ENCODE measurements at places on chromosomes 4 and X. TPM values are rescaled to one million over a fixed set of nuclear protein-coding genes. Genes with fewer than 3 reads are reported as not detected.
A peak's percentile ranks its signal among the peaks of the same experiment; 100 is the strongest.

DNA sequence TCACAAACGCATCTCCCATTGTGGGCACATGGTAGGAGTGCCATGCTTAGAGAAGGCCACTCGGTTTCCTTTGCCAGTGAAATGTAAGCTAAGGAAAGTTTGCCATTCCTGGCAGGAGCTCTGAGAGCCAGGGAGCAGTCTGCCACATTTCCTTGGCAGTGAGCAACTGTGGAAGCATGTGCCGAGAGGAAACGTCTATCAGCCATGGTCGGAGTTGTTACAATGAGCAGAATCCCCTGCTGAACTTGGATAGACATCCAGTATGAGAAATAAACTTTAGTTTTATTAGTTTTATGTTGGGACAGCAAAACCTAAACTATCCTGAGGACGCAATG is 51.1 kb downstream of the ENOPH1 start:
- no peak for DNase-seq

DNA sequence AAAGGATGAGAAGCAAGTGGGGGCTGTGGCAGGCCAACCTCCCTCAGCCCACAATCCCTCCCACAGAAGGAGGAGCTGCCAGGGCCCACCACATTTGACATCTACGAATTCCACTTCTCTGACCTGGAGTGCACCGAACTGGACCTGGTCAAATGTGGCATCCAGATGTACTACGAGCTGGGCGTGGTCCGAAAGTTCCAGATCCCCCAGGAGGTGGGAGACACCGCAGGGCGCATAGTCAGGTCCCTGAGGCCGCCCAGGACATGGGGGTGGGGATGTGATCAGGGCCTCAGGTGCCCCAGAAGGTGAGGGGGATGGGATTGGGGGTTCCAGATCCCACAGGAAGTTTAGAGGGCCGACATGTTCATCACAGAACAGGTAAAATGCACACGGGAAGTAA is 13.7 kb downstream of the ATP5ME start:
- DNase-seq: no peak

- no peak for DNase-seq
Measured at GRCh38 chrX:118496763-118497079, 1.1 kb downstream of the DOCK11 start.

DNA sequence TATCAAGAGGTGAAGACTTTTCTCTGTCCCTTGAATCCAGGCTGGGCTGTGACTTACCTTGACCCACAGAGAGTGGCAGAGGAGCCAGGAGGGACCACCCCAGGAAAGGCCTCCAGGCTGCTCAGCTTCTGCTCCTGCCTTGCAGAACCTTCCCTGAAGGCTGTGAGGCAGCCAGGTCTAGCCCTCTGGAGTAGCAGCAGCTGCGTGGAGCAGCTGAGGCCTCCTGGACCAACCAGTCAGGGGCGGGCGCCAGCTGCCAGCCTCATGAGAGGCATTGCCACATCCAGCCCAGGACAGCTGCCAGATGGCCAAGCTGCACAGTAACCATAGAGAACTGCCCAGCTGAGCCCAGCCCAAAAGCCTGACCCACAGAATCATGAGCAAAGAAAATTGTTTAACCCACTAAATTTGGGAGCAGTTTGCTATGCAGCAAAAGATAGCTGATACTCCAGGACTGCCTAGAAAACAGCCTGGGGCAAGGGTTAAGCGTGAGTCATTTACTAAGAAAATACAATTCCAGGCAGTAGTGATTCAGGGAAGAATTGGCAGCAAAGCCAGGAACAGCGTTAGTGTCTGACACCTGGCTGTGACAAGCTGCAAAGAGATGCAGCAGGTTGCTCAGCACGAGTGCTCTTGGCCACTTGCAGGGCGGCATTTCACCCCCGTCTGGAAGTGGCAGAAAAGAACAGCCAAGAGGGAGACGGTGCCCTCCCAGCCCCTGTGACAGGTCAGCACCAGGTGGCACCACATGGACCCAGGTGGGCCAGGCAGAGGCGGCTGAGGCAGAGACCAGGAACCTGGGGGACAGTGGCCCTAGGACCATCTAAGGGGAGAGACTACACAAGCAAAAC is 14.7 kb upstream of the PDE6B start:
- DNase-seq: no peak

DNA sequence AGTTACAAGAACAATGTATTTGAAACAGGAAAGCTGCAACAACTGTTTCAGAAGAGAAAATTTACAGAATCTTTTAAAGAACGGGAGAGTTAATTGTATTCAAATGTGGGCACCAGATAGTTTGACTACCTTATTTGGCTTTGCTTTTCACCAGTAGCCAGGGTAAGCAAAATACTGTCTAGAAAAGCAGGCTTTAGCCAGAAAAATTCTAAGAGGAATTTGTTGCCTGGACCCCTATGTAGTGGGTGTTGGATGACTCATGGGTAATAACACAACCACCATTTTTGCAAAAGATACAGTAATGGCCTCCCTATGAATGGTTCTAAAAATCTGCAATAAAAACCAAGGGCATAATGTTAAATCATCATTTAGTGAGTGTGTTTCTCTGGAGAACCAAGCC is 233.4 kb upstream of the ANXA3 start:
- no peak for DNase-seq

- no peak for DNase-seq
Measured at GRCh38 chrX:252957-253291, 28.3 kb upstream of the PLCXD1 start.

- DNase-seq: no peak
Measured at GRCh38 chr4:92060333-92060732, 243.4 kb upstream of the GRID2 start.

Gene RTL9
- total RNA-seq: 0.11 TPM

DNA sequence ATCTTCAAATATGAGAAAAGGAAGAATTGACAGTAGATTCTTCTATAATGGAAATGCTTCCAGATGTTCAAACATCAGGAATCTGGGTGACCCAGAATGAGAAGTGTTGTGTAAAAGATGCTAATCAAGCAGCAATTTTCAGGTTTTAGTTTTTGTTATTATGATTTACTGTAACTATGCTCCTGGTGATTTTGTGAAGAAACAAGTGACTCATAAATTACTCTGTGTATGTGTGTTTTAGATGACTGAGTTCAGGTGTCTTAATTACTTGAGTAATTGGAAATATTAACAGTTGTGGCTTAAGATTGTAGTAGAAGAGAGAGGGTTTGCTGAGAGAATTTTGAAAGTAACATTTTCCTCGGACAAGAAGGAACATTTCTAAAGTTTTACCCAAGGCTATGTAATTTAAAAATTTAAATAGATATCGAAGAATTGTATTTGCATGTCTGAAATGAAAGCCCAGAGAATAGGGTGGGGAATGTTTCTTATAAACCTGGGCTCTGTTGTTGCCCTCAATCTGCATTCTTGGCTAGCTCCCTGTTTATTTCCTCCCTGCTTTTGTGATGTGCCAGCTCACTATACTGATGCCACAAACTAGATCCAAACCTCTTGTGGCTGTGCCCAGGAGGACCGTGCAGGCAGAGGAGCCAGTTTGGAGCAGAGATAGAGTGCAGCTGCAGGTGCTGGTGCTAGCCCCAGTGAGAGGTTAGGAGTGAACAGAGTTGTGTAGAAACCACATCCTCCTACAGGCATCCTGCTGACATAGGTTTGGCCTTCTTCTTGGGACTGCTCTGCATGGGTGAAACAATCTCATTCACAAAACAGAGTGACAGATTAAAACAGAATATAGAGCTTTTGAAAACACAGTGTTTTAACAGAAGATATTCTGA is 25.4 kb upstream of the TNIP3 start:
- DNase-seq: no peak

GRCh38 chr4:15779306-15779705 is 1.2 kb downstream of the CD38 start:
- peak; percentile 18 for DNase-seq

Gene GAGE12J
- not detected for total RNA-seq

Gene PSMD10
- 143 TPM for total RNA-seq

Gene ANAPC10
- total RNA-seq: 57.1 TPM

DNA sequence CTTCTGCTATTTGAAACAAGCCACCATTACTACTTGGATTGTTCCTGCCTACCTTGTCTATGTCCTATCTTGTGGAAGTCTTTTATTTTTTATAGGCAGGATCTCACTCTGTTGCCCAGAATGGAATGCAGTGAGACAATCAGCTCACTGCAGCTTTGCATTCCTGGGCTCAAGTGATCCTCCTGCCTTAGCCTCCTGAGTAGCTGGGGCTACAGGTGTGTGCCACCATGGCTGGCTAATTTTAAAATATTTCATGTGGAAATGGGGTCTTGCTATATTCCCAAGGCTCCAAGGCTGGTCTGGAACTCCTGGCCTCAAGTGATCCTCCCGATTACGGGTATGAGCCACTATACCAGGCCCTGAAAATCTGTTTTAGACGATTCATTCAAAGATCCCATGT is 7.6 kb downstream of the RPS3A start:
- DNase-seq: no peak

GRCh38 chr4:94623126-94623911 is 134.4 kb upstream of the BMPR1B start:
- no peak for DNase-seq

- no peak for DNase-seq
Measured at GRCh38 chr4:162803378-162803777, 363.3 kb downstream of the NAF1 start.

- peak; percentile 36 for DNase-seq
Measured at GRCh38 chr4:4677556-4678522, 136.0 kb upstream of the STX18 start.

Gene H2BW2
- not detected for total RNA-seq

- DNase-seq: peak; percentile 1
Measured at GRCh38 chrX:68599256-68600152, 48.0 kb upstream of the STARD8 start.

DNA sequence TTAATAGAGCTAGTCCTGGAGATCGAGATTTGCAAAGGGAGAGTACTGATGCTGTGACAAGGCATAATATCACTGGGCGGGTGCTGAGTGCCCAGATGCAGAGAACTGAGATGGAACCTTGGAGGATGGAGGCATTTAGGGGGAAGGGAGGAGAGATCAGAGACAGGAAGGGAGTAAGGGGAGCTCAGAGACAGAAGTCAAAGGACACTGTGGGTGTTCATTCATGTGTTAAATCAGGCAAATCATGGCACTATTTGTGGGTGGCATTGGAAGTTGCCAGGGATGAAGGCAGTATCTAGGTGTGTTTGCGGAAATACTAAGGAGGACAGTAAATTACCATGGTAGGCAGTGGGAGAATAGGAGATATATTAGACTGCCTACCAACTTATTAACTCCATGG is 135.0 kb downstream of the RBM46 start:
- DNase-seq: no peak

Gene MAGEC3
- not detected for total RNA-seq

- DNase-seq: no peak
Measured at GRCh38 chr4:62522273-62522672, 1322.1 kb downstream of the ADGRL3 start.

DNA sequence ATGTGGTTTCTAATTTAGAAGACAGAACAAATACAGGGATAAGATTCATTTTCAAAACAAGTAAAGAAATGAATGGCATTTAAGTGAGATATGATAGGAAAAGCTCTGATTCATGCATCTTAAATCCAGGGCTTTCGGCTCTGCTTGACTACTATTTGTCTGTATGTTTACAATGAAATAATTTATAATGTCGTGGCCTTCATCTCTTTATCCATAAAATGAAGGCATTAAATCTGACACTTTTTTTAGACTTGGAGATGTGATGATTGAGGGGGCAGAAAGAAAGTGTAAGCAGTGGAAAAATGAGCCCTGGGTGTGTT is 115.7 kb upstream of the KIT start:
- no peak for DNase-seq

GRCh38 chr4:1869530-1870327 is 1.5 kb upstream of the NSD2 start:
- no peak for DNase-seq

GRCh38 chr4:162878096-162878495 is 288.6 kb downstream of the NAF1 start:
- no peak for DNase-seq

GRCh38 chr4:107035819-107036583 is at the start of gene DKK2:
Gene DKK2 (minus strand): TSS chr4:107036313. CDS start chr4:107035591, 722 bp downstream.
- peak; percentile 43 for DNase-seq

GRCh38 chr4:17320046-17320445 is 191.8 kb downstream of the QDPR start:
- no peak for DNase-seq

DNA sequence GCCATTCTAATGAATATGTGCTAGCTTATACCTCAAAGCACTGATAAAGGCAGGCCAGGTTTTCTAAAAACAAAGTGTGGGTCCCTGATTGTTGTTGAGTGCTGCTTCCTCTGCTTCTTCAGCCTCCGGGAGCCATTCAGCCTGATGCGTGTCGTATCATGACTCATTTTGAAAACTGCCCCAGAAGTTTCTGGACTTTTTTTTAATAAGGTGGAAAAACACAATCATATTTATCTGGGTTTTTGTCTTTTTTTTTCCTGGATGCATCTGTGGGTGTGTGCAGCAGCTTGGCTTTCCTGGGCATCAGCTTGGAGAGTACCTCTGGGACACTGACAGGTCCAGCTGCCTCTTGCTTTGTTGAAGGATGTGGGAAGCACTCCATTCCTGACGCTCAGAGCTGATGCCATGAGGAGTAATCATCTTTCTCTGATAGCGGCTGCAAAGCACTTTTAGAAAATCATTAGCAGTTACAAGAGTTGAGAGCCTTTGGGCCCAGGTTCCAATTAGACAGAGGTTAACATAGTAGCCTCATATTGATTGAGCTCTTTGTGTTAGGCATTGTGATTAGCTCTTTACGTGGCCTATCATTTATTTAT is 66.9 kb downstream of the PARM1 start:
- no peak for DNase-seq

Gene KCND1
- not detected for total RNA-seq

- DNase-seq: no peak
Measured at GRCh38 chr4:118730683-118731082, 45.5 kb downstream of the METTL14 start.

GRCh38 chr4:143384381-143384994 is 47.8 kb downstream of the GAB1 start:
- no peak for DNase-seq

DNA sequence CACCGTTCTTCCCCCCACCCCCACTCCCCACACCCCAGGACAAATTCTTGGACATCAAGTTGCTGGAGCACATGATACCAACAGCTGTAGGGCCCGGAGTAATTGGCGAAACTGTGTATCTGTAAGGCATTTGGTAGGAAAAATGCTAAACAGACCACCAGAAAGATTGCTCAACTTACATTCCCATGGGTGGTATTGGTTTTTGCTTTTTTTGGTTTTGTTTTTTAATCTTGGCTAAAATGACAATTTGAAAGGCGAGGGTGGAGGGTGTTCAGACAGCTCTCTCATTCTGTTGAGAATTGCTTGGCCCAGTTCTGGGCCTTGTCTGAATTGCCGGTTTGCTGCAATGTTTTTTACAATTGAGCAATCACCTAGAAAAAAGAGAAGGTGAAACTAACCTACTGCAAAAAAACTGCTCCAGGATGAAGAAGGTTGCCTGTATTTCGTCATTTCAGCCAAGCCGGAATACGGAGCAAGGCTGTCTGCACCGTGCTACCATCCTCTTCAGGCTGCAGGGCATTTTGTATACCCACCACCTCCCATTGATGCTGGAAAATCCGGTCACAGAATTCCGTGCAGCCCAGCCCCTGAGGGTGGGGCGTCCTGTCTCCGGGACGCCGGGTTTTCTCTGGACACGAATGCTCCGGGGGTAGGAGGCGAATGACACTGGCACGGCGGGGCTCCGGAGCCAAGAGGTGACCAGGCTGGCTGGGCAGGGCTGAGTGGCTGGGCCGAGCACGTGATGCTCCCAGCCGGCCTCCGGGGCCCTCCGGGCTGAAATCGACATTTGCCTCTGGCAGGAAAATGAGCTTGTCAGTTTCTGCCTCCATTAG is at the start of gene CLCN4:
TSS of gene CLCN4 (plus strand) at position 777 of the 833 bp plus-strand sequence. CDS start 28,058 bp downstream, outside the sequence.
- DNase-seq: peak; percentile 73
